ENCODE measurements at places on chromosomes 2 and 18.

GRCh38 chr2:107036293-107036692 is 150.3 kb upstream of the ST6GAL2 start:
- DNase-seq, result no peak

DNA sequence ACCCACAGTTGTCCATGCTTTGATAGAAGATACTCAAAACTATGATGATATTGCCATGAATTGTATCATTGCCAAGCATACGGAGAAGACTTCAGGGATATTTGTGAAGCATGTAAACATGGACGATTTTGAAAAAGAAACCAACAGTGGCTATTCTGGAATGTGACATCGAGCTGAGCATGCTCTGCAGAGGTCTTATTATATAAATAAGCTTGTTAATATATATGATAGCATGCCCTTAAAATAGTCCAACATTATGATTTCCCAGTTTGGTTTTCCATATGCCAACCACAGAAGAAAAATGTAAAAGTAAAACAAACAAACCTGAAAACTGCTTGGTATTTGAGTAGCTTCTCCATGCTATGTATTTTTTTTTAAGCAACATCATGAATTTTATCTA is 159.1 kb downstream of the LNPK start:
- DNase-seq, result no peak

- DNase-seq, result no peak
These were observed 29.0 kb upstream of the SLC35F6 start for GRCh38 chr2:26735097-26735496.

DNA sequence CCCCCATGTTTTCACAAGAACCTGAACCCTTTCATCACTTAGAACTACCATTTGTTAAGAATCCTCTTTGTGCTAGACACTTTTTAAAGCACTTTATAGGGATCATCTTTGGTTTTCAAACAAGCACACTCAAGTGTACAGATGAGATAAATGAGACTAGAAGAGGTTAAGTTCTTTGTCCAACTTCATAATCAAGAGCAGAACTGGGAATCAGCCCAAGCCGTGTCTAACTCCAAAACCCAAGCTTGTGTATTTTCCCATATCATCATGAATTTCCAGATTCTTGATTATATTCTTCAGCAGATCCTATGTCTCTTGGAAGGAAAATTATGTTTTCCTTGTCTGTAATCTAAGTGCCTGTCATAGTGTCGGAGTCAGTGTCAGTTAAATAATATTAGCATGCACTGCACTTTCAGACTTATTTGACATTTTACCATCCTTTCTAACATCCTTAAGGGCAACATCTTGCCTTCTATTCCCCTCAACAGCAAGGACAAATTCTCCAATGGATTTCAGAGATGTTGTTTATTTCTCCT is 123.0 kb upstream of the SETBP1 start:
- no peak for DNase-seq

- no peak for DNase-seq
These were observed 306.3 kb upstream of the HS6ST1 start for GRCh38 chr2:128624956-128625355.

DNA sequence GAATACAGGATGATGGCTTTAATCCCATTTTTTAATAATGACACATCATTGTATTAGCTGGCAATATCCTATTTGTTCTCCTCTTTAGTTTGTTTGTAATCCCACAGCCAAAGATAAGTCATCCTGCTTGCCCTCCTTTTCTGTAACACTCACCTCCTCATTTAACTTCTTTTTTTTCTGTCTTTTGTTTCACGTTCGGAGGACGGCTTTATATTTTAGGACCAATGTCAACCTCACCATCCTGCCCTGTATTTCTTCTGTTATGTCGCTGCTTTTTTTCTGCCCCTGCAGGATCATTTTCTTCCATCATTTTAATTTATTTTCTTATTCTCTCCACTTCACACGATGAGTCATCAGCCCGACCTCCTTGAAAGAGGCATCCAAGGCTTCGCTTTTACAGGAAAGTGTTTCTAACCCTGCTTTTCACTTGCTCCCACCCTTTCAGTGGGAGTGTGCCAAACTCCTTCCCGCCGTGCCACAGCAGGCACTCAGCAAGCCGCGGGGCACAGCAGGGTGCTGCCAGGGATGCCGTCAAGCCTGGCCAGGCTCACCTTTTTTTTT is 11.4 kb downstream of the RAB31 start:
- no peak for DNase-seq

DNA sequence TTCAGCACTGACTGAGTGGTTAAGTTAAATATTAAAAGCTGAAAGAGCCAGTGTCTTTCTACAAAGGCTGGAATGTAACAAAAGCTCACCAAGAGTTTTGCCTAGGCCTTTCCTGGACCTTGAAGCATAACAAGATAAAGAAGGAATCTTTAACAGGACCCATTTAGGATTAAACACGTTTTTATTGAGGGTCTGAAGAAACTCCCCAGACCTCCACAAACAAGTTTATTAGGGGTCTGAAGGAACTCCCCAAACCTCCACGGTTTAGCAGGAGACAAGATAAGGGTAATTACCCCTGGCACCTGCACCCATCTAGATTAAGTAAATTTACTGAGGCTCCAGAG is 104.0 kb downstream of the ACAA2 start:
- no peak for DNase-seq

- DNase-seq, result no peak
These were observed 28.5 kb downstream of the GPR55 start for GRCh38 chr2:230896346-230897115.

Data from stimulated activated CD4-positive, alpha-beta T cell treated with anti-CD3 and anti-CD28 coated beads, Interleukin-2, amount 100 ng/mL, for 48 hours (primary cell).